HL-60 (cell line): ENCODE measurements at places on chromosomes 2 and 18.

- no peak for DNase-seq
These were observed at the start of gene PAX3 for GRCh38 chr2:222298311-222299150. Gene PAX3 (minus strand): TSS chr2:222298998. CDS start chr2:222298615, 383 bp downstream.

DNA sequence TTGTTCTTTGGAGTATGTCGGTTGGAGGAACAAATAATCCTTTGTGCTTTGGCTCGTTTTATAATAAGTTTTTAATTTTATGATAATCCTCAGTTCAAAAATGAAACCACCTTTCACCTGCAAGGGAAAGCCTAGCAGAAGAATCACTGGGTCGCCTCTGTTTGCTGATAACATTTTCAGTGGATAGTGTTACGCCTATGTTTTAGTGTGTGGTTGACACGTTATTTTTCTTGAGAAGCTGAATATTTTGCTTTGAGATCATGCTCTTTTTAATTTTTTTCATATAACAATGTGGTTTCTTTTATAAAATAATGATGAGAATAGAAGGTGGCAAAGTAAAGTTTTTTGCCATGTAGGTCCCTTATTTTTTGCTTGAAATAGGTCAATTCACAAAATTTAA lies 172.7 kb upstream of the ZEB2 start:
- no peak for DNase-seq

- no peak for DNase-seq
These were observed 326.8 kb upstream of the DLGAP1 start for GRCh38 chr18:4781873-4782272.

- peak; percentile 35 for DNase-seq
These were observed 38.4 kb upstream of the DTNB start for GRCh38 chr2:25711675-25712354.

DNA sequence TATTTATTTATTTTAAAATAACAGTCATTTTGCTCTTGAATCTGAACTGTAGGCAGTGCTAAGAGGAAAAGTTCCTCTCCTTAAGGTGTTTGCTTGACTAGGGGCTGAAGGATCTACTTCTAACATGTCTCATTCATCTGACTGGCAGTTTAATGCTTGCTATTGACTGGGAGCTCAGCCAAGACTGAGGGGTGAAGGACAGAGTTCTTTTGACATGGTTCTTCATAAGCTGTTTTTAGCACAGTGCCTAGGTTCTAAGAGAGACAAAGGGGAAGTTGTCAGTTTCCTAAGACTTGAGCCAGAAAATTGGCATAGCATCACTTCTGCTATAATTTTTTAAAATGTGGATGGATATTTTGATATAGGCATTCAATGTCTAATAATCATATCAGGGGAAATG lies 73.0 kb downstream of the COMMD1 start:
- peak; percentile 86 for DNase-seq

- DNase-seq, result no peak
These were observed 91.0 kb downstream of the TGIF1 start for GRCh38 chr18:3540805-3541548.

DNA sequence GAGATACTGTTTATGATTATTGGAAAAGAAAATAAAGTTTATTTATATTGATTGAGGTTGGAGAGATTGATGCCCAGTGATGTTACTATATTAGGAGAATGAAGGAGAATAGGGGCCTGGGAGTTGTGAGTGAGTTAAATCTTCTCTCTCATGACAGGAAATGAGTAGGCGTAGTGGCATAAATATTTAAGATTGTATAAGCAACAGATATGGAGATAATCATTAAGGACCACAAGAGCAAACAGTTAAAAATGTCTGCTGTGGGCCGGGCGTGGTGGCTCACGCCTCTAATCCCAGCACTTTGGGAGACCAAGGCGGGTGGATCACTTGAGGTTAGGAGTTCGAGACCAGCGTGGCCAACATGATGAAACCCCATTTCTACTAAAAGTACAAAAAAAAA lies 62.7 kb downstream of the PTRHD1 start:
- no peak for DNase-seq

GRCh38 chr2:191051825-191052778 lies 38.1 kb upstream of the STAT1 start:
- peak; percentile 69 for DNase-seq

GRCh38 chr2:30448866-30449265 lies 1.8 kb downstream of the LCLAT1 start:
- DNase-seq, result no peak

- no peak for DNase-seq
These were observed 28.2 kb downstream of the LPIN2 start for GRCh38 chr18:2984703-2985261.

GRCh38 chr2:109654326-109655050 lies 40.3 kb downstream of the SOWAHC start:
- DNase-seq, result no peak

DNA sequence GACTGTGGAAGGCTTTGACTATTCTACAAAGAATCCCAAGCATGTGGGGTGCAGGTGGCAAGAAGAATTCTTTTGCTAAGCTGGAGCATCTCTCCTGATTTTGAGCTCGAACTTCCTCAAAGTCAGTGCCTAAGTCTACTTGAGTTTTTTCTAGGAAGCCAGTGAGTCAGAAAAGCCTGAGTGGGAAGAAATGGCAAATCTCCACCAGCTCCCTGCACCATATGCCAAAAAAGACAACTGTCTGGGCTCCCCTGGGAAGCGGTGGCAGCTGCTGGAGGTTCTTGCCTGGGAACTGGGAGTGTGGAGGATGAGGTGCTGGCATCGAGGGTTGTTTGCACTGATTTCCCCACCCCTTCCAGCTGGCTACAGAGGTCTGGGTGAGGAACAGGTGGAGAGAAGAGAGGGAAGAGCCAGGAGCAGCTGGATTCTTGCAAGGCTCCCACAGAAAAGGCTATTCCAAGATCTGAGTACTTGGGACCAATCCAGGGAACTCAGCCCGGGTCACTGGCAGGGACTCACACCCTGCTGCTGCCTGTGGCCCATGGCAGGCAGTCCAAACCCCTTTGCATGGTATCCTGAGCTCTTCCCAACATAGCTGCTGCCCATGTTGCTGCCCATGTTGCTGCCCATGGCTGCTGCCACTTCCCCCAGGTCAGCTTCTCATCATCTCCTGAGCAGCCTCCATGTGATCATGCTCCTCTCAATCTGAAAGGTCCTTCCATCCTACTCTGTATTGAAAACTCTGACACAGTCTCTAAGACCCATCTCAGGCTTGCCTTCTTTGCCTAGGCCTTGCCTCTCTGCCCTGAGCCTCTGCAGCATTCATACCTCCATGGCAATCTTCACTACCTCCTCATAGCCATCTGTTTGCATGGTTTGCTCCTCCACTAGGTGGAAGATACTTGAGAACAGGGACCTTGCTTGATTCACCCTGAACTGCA lies 128.3 kb upstream of the SPATS2L start:
- no peak for DNase-seq

- no peak for DNase-seq
These were observed 306.0 kb downstream of the TXNL1 start for GRCh38 chr18:56332371-56332770.

- no peak for DNase-seq
These were observed 114.3 kb upstream of the ARL4C start for GRCh38 chr2:234611209-234611608.

DNA sequence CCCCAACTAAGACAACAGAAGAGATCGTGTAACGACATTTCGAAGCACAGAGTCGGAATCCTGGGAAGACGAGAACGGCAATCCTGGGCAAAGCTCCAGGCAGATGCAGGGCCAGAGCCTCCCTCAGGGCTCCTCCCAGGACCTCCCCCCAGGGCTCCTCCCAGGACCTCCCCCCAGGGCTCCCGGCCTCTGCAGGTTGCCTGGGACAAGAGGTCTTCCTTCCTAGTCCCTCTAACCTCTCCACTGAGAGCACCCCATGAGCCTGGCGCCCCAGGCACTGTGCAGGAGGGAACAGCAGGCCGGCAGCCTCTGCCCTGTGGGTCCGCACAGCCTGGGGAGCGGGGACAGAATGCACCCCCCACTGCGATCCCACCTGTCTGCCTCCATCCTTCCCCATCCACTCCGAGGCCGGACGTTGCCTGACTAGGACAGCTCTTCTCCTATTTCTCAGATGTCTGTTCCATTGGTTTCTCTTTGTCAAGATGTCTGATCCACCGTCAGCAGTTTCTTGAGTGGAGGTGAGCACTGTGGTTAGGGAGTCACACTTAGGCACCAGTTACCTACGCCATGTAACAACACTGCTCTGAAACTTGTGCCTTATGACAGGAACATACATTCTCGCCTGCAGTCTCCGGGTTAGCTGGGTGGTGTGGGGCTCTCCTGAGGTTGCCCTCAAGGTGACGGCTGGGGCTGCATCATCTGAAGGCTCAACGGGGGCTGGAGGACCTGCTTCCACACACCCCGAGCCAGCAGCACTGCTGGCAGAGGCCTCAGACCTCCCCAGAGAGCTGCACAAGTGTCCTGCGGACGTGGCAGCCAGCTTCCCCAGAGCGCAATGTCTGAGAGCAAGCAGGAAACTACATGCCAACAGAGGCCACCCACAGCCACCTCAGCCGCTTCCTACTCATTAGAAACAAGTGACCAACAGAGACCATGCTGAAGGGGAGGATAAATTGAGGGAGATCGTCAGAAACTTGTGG lies 28.9 kb downstream of the ADI1 start:
- DNase-seq, result peak; percentile 16

DNA sequence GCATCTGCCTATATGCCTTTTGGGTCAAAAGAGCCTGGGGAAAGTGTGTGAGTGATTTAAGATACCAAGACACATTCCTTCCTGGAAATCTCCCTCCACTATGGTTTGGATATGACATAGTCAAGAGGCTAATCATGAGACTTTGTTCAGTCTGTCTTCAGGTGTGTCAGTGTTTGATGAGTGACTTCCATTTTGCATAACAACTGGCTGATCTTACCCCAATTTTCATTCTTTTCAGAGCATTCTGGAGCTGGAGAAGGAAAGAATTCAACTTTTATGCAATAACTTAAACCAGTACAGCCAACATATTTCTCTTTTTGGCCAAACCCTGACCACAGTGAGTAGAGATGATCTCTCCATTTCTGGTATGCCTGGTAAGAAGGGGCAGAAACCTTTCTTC lies 39.4 kb downstream of the SPC25 start:
- no peak for DNase-seq

DNA sequence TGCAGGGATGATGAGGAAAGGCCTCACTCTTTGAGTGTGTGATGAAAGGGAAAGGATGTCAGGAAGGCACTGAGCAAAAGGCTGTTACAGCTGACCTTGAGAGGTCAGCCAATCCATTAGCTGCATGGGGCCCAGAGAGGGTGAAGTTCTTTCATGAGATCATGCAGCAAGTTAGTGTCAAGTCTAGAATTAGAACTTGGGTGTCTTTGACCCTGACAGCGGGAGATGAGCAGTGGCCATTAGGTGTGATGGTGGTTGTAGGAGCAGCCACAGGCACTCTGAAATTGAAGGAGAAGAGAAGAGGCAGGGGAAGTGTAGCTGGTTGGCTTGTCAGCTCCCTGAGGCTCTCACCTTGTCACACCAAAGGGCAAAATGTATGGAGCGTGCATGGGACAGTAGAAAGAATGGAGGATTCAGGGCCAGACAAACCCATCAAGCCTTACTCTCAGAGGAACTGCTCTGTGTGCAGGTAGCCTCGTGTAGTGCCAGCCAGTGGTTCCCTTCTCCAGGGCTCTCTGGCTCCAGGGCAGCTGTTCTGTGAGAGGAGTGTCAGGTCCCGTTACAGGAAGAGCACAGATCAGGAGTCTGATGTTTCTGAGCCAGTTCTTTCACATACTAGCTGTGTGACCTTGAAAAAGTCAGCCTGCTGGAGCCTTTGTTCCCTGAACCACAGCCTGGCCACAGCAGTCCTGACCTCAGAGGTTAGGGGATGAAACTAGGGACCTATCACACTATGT lies 35.9 kb downstream of the MAP4K4 start:
- no peak for DNase-seq

- DNase-seq, result no peak
These were observed 335.6 kb downstream of the EIPR1 start for GRCh38 chr2:3041841-3042600.
